Breast epithelium (tissue), 4 donors: ENCODE measurements at places on chromosomes 1 and 21. TPM values are rescaled to one million over a fixed set of nuclear protein-coding genes. Genes with fewer than 3 reads are reported as not detected.
A peak's percentile ranks its signal among the peaks of the same experiment; 100 is the strongest.

DNA sequence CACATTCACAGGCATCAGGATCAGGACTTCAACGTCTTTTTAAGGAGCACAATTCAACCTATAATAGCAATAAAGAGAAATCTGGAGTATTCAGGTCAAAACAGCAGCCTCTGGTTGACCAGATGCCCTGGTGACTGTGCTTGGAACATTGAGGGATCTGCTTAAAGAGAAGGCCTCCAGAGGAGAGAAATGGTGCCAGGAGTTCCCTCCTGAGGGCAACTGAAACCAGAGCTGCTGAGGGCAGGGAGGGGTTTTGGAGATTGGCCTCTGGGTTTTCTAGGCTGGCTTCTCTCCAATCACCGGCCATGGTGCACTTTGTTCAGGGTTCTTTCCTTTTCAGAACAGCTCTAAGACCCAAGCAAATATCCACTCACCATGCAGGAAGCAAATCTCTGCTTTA is 190.7 kb upstream of the KIAA0040 start:
- no peaks in the 10 kb centered on the region for H3K36me3 ChIP-seq
- H3K4me1 ChIP-seq = no peaks in the 10 kb centered on the region
- no peak for DNase-seq
- H3K27ac ChIP-seq = no peak overlapping the region

DNA sequence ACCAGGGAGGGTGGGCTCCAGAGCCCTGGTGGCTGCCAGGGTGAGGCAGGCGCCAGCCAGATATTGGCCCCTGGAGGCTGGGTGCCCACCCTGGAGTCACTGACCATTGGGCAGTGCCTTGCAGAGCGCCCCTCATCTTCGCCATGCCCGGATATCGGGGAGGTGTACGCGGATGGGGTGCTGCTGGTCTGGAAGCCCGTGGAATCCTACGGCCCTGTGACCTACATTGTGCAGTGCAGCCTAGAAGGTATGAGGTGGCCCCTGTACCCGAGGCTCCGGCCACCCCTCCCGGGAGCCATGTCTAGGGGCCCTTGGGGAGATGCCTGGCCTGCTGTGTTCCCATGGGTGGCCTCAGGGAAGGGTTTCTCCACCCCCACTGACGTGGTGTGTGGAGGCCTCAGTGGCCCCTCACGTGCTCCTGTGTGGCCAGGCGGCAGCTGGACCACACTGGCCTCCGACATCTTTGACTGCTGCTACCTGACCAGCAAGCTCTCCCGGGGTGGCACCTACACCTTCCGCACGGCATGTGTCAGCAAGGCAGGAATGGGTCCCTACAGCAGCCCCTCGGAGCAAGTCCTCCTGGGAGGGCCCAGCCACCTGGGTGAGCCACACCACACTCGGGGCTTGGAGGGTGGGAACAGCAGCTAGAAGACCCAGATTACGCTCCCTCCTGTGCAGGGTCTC is 30.9 kb downstream of the TRIM11 start:
- no peaks in the 10 kb centered on the region for H3K36me3 ChIP-seq
- no peaks in the 10 kb centered on the region for H3K4me1 ChIP-seq
- DNase-seq = no peak

DNA sequence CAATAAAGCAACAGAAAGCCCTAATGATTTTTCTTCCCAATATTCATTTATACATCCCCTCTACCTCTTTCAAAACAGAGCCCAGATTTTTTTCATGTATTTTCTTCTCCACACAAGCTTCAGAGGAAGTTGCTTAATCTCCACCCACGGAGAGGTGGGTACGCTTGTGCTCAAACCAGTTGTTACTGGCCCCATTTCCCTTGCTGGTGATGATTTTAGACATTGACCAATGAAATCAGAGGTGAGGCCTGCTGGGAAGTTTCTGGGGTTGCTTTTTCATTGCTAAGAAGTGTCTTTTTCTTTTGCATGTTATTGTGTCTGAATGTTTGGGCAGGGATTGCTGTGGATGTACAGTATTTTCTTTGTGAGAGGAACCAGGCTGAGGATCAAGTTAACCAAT is 448.1 kb upstream of the B3GALT2 start:
- H3K36me3 ChIP-seq = no peaks in the 10 kb centered on the region
- DNase-seq = no peak
- no peaks in the 10 kb centered on the region for H3K4me1 ChIP-seq
- H3K27me3 ChIP-seq = no peaks in the 10 kb centered on the region
- H3K4me3 ChIP-seq = no peak overlapping the region

DNA sequence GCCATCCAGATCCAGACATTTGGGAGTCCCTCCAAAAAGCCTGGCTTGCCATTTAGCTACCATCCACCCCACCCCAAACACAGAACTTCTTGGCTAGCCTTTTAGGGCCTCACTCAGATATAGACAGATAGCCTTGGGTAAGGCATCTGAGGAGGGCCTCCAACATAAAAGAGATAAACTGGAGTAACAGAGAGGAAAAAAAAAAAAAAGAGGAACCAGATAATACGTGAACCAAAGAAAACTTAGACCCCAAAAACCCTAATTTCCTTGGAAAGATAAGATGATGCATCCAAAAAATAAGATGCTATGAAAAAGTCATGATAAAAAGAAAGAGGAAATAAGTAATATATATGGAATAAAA is 19.8 kb upstream of the LSS start:
- no peak overlapping the region for H3K4me3 ChIP-seq
- H3K27me3 ChIP-seq = no peaks in the 10 kb centered on the region
- no peaks in the 10 kb centered on the region for H3K4me1 ChIP-seq
- no peak for DNase-seq
- H3K27ac ChIP-seq = no peak overlapping the region

- H3K4me1 ChIP-seq = peaks cover 16% of the 10 kb centered on the region
- H3K27me3 ChIP-seq = no peaks in the 10 kb centered on the region
- peak overlapping the region; percentile 72 for H3K27ac ChIP-seq
Measured at GRCh38 chr1:93672069-93672468, 9.6 kb downstream of the BCAR3 start.

DNA sequence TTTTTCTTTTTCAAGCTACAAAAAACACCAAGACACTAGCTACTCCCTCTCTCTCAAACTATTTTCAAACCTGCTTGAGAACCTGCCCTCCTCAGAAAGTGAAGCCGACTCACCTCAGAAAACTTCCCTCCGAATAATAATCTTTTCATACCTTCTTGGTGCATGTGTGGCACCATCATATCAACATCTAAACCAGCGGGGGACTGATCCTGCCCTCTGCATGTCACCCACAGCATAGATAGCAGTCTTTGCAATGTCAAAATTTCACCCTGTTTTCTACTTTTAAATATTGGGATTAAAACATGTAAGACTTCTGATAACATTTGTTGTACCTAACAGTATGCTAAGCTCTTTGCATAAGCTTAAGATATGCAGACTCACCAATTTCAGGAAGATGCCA is 1260.3 kb downstream of the PLA2G4A start:
- no peaks in the 10 kb centered on the region for H3K27me3 ChIP-seq
- no peak overlapping the region for H3K4me3 ChIP-seq
- no peak overlapping the region for H3K27ac ChIP-seq
- H3K4me1 ChIP-seq = no peaks in the 10 kb centered on the region

DNA sequence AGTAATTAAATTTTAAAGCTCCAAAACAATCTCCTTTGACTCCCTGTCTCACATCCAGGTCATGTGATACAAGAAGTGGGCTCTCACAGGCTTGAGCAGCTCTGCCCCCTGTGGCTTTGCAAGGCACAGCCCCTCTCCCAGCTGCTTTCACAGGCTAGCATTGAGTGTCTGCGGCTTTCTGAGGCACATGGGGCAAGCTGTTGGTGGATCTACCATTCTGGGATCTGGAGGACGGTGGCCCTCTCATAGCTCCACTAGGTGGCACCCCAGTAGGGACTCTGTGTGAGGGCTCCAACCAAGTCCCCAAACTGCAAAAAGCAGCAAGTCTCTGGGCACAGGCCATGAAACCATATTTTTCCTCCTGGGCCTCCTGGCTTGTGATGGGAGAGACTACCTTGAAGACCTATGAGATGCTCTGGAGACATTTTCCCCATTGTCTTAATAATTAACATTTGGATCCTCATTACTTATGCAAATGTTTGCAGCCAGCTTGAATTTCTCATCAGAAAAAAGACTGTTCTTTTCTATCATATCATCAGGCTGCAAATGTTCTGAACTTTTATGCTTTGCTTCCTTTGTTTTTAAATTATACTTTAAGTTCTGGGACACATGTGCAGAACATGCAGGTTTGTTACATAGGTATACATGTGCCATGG is 554.1 kb upstream of the OLFM3 start:
- DNase-seq = no peak
- H3K27me3 ChIP-seq = no peaks in the 10 kb centered on the region
- H3K36me3 ChIP-seq = no peaks in the 10 kb centered on the region
- H3K4me1 ChIP-seq = no peaks in the 10 kb centered on the region
- H3K27ac ChIP-seq = no peak overlapping the region

GRCh38 chr1:248847956-248848561 is 10.0 kb downstream of the ZNF672 start:
- H3K27me3 ChIP-seq = no peaks in the 10 kb centered on the region
- H3K4me3 ChIP-seq = no peak overlapping the region
- no peak for DNase-seq
- H3K36me3 ChIP-seq = peaks cover 18% of the 10 kb centered on the region
- no peak overlapping the region for H3K27ac ChIP-seq

- H3K36me3 ChIP-seq = no peaks in the 10 kb centered on the region
- peak overlapping the region; percentile 91 for H3K27ac ChIP-seq
- H3K4me1 ChIP-seq = peaks cover 50% of the 10 kb centered on the region
- H3K27me3 ChIP-seq = no peaks in the 10 kb centered on the region
Measured at GRCh38 chr1:226657895-226658545, 81.1 kb downstream of the ITPKB start.

GRCh38 chr1:154867841-154868605 is 2.1 kb downstream of the KCNN3 start:
- H3K27ac ChIP-seq = no peak overlapping the region
- H3K36me3 ChIP-seq = no peaks in the 10 kb centered on the region
- H3K4me3 ChIP-seq = peak overlapping the region; percentile 53

The HAO2 gene
- not detected for total RNA-seq

The PYHIN1 gene
- 2.6 TPM for total RNA-seq

The NES gene
- total RNA-seq = 14.9 TPM

The CHODL gene
- 0.32 TPM for total RNA-seq

The ASPM gene
- 0.59 TPM for total RNA-seq

The MAP3K21 gene
- total RNA-seq = 3.9 TPM
